ENCODE measurements at places on chromosomes 6 and 20.
A peak's percentile ranks its signal among the peaks of the same experiment; 100 is the strongest.

DNA sequence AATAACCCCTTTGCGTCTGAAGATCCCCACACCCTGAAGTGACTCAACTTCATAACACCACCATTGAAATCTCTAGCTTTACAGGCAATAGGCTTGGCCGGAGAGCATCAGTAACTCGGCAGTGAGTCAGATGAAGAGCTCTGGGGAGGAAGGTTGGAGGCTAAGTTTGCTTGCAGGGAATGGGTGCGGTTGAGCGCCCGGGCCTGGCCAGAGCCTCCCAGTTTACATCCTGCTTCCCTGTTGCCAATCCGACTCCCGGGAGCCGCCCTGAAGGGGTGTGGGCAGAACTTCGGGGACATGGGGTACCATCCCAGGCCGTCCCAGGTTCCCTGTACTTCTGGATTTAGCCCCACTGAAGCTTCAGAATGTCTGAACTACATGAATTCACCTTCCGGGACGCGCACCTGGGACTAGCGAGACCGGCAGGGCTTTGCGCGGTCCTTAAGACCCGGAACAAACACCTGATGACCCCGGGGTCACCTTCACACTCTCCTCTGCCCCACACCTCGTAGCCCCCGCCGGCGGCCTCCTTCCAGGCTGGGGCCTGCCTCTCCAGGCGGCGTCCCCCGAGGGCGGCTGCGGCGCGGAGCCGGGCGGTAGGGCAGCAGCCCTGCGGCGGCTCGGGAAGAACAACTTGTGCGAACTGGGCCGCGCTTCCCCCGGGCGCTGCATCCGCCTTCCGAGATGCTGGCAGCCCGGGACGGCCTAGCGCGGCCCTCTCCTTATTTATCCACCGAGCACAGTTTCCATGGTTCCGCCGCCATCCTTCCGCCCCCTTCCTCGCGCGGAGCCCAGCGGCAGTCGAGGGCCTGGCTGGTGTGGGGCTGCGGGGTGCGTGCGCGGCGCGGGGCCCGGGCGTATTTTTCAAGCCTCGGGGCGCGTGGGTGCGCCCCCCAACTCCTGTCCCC, 56.6 kb upstream of the RREB1 start:
- DNase-seq = peak; percentile 79

- DNase-seq = no peak
Observed at GRCh38 chr20:57980506-57980905, 247.9 kb downstream of the ANKRD60 start.

DNA sequence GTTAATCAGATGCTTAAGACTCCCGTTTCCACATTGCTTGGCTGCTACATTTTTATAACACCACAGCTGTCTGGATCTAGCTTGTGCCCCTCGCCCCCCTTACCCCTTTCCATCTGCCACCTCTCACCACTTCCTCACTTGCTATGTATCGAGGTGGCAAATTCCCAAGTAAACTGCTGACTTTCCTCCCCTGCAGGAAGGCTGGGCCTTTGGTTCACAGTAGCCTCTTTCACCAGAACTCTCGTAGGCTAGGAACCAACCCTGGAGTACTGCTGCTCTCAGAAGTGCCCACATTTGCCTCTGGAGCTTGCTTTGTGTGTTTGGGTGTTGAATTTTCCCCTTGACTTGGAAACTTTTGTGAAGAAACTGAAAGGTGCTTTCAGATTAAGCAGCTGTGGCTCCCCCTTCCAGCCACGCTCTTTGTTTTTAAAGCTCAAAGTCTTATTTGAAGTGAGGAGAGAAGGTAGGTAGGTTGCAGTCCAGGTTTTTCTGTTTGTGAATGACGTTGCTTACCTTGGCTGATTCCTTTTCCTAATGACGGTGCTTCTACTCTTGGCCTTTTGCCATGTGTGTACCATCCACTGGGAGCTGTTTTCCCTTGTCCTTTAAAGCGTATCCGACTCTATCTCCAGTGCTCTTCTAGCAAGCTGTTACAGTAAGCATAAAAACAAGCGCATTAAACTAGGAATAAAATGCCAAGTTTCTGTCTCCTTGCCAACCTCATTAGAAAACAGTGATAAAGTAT, 90.4 kb downstream of the CARMIL1 start:
- no peak for DNase-seq

DNA sequence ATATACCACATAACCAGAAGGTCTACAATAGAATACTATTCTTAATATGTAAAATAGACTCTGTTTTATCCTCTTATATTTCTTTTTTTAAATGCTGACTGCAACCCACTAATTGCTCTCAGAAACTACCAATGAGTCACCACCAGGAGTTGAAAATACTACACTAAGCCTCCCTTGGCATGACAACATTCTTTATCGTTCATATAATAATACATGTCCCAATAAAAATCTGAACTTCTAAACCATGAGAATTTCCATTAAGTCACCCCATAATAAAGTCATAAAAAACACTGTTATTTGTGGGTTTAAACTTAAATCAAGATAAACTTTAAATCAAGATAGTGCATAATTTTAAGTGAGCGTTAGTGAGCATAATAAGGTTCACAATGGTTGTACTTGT, 4.2 kb downstream of the HACE1 start:
- peak; percentile 12 for DNase-seq

DNA sequence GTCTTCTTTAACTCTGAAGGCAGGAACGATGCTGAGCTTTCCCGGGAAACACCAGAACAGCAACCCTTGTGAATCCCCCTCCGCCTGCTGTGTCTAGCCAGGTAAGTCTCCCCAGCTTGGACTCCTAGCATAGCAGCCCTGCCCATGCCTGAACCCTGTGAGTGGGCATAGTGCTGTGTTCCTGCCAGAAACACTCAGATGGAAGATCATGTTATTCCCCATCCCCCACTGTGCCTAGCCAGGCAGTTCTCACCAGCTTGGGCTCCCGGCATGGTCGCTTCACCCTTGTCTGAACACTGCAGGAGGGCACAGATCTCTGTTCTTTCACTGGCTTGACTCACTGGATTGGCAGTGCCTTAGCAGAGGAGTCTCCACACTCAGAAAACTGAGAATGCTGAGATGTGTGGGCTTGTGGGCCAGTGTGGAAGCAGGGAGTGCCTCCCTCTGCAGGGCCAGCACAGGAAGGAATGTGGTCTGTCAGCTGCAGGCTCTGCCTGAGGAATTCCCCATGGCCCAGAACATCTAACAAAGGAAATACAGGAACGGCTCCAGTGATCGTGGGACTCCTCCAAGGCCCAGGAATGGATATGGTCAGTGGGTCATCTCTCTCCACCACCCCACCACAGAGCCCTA, 440.1 kb upstream of the ADGRB3 start:
- no peak for DNase-seq

DNA sequence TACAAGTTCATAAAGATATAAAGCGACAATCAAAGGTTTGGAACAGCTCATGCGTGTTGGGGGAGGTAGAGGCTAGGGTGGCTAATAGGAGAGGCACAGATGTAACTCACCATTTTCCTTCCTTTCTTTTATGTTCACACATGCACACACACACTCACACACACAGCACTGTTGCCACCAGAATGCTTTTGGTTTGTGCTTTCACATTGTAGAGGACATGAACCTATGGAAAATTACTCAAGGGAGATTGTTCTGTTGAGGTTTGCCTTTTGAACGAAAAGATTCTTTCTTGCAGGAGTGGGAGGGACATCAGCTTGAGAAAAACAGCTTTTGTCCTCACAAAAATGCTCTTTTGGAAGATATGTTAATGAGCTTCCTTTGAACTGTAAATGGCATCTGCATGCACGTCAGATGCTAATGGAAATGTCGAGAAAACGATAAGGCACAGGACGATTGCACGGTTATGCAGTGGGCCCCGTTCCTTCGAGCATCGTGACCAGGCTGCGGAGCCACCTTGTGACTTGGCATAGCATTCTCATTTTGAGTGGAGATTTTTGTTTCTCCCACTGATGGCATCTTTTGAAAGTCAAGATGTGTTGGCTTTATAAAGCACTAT, 724.1 kb downstream of the KIF16B start:
- no peak for DNase-seq

DNA sequence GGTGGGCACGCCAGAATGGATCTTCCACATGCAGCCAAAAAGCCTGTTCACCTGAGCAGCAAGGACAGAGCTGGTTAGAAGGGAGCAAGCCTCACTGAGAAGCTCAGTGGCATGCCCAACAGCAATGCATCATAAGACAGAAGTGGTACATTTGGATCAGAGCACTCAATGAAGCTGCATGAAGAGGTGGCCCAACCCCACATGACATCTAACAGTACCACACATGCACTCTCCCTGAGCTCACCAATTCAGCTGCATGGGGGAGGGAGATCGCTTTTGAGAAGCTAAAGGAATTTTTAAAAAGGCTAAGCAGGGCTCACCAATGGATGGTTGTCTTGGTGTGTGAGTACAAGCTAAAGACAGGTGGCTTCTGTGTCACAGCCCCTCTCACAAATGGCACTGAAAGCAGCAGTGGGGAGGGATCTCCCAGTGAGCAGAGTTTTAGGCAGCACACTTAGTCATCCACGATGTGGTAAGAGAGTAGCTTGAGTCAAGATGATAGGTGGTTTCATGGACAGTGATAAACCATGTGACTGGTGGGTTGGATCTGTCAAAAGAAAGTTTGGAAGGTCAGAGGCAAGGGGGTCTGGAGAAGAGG, 166.6 kb upstream of the TAB2 start:
- no peak for DNase-seq

GRCh38 chr20:15241681-15242080, 904.3 kb upstream of the FLRT3 start:
- no peak for DNase-seq

GRCh38 chr6:71082033-71082650, 125.3 kb upstream of the B3GAT2 start:
- no peak for DNase-seq

DNA sequence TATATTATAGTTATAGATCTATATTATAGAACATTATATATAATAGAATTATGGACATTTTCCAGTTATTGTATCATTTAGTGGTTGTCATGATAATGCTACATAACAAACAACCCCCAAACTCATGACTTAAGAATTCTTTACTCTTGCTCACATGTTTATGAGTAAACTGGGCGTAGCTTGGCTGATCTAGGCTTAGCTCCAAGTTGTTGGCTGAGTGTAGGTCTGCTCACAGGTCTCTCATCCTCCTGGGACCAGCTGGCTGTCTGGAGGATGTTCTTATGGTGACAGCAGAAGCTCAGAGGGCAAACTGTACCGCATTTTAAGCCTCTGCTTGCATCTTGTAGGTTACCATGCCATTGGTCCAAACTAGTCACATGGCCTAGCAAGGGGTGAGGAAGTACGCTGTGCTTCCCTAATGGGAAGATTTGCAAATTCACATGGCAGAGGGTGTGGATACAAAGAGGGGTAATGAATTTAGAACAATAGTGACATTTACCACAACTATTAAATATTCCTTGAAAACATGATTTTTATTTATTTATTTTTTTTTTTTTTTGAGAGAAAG, 34.2 kb downstream of the ARHGAP40 start:
- peak; percentile 39 for DNase-seq

GRCh38 chr20:47318027-47318585, 38.4 kb downstream of the ZMYND8 start:
- DNase-seq = no peak

GRCh38 chr6:143198312-143198711, 137.6 kb downstream of the AIG1 start:
- no peak for DNase-seq

DNA sequence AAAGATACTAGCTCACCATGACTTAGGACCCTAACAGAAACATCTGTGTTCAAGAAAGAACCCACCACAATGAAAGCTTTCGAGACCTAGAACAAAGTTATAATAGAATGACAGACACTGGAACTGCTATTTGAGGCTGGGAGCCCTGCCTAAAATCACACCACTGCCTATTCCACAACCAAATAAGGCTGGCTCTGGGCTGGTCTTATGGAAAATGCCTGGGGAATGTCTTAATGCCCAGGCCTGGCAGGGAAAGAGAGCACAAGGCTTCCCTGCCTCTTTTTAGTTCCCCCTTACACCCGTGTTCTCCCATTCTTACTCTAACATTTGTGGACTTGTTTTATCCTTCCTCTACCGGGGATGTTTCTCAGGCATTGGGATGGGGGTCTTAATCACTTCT, 5.6 kb upstream of the METTL24 start:
- no peak for DNase-seq

GRCh38 chr6:84728602-84729001, 35.8 kb downstream of the TBX18 start:
- no peak for DNase-seq

- no peak for DNase-seq
Observed at GRCh38 chr6:25038999-25039398, 103.2 kb upstream of the RIPOR2 start.

DNA sequence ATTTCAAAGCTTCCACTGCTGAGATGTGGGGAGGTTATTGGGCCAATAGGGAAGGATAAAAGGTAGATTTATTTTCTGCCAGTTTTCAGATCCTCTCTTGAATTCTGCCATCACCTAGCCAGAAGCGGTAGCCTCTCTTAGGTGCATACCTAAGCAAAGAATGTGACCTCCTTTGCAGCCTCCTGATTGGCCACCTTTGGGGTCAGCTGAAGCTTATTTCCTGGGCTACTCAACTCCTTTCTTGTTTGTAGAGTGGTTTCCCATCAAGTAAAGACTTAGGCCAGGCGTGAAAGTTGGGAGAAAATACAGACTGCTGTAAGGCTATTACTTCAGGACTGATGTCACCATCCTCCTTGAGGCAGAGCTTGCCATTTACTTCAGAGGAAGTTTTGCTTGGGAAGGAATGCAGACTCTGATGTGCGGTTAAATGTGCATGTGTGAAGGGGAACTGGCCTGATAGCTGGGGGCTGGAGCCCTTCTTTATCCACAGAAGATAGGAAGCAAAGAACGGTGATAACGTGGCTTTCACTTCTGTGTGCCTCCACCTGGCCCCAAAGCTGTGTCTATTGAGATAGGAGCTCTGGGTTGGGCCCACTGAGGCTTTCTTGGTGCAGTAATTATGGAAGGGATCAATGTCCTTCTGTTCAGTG, 70.1 kb downstream of the TRMT11 start:
- no peak for DNase-seq

DNA sequence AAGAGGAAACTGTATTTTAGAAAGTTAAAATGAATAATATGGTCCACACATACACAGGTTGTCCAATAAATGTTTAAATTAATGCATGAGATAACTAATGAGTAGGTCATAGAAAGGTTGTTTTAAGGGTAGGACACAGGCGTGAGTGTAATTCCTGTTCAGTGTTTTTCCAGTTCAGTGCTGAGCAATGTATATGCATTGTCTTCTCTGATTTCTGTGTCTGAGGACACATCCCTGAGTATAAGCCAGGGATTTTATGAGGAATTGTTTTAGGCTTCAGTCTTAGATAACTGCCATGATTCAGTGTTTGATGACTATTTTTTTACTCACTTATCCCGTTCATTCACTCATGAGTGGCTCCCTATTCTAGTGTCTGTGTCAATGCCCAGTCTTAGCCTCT, 298.5 kb upstream of the TBX18 start:
- no peak for DNase-seq

DNA sequence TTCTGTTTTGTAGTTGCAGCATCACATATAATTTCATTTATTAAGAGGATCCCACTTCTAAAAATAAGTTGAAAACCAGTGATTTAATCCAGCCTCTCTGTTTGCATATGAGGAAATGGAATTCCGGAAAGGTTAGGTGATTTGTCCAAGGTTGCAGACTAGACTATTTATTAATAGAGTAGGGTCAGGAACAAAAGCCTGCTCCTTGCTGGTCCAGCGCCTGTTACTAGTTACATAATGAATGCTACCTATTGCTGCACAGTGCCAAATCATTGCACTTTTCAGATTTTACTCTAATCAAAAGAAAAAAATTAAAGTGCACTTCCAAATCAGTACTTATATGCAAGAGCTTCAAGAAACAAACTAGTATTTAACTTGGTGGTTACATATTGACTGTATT, 238.6 kb downstream of the ESR1 start:
- DNase-seq = no peak

GRCh38 chr6:69063401-69063800, 428.3 kb downstream of the ADGRB3 start:
- DNase-seq = no peak

GRCh38 chr6:139821676-139822223, 447.3 kb upstream of the CITED2 start:
- DNase-seq = no peak
